ENCODE measurements at places on chromosomes 2 and 18.

DNA sequence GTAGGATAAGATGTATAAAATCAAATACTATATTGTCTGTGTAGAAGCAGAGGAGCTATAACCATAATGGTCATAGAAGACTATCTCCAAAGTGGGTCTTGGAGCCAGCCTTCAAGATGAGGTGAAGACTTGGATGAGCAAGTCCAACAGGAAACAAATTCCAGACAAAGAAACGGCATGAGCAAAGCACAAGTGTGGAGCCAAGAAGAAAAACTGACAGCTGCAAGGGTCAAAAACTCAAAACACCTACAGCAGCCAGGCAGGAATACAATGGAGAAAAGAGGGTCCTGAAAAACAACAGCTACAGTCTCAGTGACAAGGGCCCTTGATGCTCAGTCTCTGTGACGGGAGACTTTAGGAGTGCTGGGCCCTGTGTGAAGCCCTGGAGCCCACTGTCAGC, 102.4 kb downstream of the STK39 start:
- no peak for DNase-seq

- no peak for DNase-seq
Measured at GRCh38 chr18:45103319-45104048, 422.8 kb downstream of the SETBP1 start.

GRCh38 chr2:19898592-19899329, 3.0 kb downstream of the TTC32 start:
- no peak for DNase-seq

DNA sequence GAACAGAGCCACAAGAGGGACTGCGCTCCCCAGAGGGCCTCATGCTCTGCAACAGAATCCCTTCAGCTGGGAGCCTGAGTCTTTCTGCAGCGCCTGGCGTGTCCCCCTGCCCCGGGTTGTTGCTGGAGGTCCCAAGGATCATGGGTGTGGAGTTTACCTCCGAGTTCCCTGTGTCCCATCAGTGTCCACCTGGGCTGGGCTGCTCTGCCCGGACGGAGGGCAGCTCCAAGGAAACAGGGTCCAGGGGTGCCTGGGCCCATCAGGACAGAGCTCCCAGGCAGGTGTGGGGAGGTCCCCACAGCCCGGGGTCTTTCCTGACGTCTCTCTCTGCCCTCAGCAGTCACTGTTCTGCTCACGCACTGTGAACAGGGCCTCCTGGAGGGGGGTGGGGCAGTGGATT, 63.5 kb downstream of the EMILIN2 start:
- no peak for DNase-seq

DNA sequence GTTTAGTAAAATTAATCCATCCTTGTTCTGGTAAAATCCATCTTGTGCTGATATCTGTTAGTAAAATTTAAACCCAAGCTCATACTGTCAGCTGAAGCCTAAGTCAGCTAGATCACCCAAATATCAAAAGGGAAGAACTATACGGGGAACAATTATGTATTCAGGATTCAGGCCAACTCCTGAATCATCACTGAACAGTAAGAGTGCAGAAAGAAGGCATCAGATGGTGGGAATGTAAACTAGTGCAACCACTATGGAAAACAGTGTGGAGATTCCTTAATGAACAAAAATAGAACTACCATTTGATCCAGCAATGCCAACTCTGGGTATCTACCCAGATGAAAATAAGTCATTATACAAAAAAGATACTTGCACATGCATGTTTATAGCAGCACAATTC, 81.8 kb downstream of the RAPGEF4 start:
- no peak for DNase-seq

- DNase-seq, result no peak
Measured at GRCh38 chr2:183993052-183993451, 605.3 kb upstream of the ZNF804A start.

- DNase-seq, result peak; percentile 39
Measured at GRCh38 chr2:240511351-240512108, 46.3 kb downstream of the ANKMY1 start.

GRCh38 chr2:176854062-176854461, 358.5 kb upstream of the HNRNPA3 start:
- no peak for DNase-seq
